NCI-H510A treated with DMSO at 0.1 percent for 48 hours (cell line): ENCODE measurements at places on chromosomes 7 and 10.

- no peak for DNase-seq
Observed at GRCh38 chr10:91061187-91061586, 140.3 kb upstream of the ANKRD1 start.

DNA sequence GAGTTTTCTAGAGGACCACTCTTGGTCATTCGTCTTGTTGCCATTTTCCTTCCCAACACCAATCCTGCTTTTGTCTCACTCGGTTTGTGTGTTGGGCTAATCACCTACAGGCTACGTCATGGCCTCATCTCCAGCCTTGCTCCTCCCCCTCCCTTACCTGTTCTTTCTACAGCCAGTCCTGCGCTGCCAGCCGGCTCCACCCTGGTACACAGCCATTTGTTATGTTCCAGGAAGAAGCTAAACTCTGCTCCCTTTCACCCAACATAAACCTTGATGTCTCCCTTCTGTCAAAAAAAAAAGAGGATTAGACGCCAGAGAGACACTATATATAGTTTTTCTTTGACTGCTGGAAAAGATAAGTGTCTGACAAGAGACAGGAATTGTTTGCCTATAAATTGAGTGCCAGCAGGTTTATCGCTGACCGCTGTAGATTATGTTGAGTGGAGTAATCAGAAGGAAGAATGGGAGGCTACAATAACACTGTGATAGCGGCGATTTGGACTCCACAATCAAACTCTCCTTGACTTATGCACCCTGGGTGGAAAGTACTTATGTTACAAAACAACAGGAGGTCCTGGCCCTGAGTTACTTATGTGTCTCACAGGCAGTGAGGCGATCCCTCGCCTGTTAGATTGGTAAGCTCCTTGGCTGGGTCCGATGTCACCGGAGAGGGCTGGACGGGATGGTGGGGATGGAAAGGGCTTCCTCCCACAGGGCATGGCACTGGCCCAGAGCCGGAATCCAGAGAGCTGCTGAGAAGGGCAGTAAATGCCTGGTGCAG, 171.3 kb upstream of the BMPER start:
- DNase-seq: peak; percentile 87

- DNase-seq: no peak
Observed at GRCh38 chr7:50405221-50405620, 44.9 kb downstream of the FIGNL1 start.

DNA sequence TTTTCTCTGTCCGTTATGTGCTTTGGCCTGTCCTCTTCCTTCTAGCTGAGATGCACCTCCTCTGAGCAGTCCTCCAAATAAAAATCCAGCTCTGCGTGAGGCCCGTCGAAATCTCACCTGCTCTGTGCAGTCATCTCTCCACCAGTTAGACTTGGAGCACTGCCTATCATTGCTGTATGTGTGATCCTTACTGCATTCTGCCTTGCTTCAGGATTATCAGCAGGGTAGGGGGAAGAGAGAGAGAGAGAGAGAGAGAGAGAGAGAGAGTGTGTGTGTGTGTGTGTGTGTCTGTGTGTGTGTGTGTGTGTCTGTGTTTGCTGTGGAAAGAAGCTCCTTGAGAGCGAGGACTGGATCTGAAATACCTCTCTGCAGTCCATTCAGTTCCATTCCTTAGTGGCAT, 129.4 kb downstream of the CCNY start:
- no peak for DNase-seq

DNA sequence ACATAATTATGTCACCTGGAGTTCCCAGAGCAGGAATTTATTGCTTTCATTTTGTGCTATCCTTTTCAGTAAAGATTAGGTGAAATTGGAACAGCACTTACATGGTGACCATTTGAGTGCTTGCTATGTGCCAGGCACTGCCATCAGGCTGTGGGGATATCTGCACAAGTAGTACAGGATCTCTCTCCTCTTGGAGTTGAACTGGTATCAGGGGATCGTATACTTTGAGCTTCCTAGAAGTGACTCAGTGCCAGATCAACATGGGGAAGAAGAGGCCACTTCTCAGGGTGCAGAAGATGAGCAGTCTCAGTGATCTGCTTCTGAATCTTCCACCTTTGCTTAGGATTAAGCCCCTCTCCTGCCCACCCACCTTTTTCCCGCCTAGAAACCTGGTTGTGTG, 29.5 kb downstream of the SGPL1 start:
- no peak for DNase-seq

GRCh38 chr10:73088304-73088703, 8.4 kb downstream of the P4HA1 start:
- no peak for DNase-seq

- DNase-seq: peak; percentile 48
Observed at GRCh38 chr7:47647181-47647917, 65.4 kb upstream of the TNS3 start.

- DNase-seq: no peak
Observed at GRCh38 chr10:110700947-110701616, 56.9 kb downstream of the RBM20 start.

DNA sequence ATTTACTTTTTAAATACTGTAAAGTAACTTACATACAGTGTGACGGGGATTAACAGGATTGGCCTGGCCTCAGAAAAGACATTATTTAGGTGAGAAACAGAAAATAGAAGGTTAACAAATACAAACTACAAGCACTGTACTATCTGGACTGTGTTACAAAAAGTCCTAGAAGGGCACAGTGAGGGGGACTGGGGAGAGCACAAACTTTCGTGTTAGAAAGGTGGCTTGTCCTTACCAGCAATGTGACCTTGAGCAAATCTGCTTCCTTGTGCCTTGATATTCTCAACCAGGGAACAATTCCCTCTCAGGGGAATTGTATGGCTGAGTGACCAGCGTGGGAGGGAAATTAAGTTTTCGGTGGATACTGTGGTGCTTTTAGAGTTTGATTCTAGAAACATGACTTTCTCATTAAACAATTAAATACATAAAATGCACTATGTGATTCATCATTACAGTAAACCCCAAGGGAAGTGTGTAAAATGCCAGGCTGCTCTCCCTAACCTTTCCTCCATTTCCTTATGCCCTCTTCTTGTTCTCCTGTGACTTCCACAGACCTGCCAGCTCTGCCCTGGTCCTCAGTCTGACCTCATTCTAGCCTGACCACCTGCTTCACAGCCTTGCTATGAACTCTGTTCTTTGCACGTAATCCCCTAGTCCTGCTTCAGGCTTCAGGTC, 57.7 kb downstream of the OSBPL3 start:
- no peak for DNase-seq

DNA sequence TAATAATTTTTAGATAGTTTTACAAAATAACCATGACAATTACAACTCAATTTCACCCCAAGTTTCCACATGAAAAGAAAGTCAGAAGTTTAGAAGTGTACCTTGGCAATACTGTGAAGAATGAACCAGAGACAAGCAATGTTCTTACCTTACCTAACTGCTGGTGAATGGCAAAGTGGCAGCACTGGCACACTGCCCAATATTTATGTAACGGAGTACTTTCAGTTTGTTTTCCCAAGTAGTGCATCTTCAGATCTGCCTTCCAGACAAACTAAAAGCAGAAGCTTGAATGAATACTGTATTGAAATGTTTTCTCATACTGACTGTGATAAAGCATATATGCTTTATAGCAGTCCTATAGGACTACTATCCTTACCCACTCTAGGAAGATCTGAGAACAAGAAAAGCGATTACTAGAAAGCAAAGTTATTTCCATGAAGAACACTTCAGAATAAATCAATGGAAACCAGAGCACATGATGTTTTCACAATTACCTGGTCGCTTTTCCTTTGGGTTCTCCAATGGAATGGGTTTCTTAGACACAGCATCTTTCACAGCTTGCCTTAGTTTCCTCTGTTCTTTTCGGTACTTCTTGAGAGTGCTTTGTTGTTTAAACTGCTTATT, 1.5 kb downstream of the NOC3L start:
- peak; percentile 11 for DNase-seq

- DNase-seq: no peak
Observed at GRCh38 chr10:118818621-118819221, 64.0 kb upstream of the CACUL1 start.

GRCh38 chr7:111568419-111568818, 6.1 kb upstream of the IMMP2L start:
- no peak for DNase-seq

GRCh38 chr7:494259-494687, 25.4 kb downstream of the PDGFA start:
- DNase-seq: no peak

- DNase-seq: peak; percentile 3
Observed at GRCh38 chr7:82726038-82726800, 282.6 kb upstream of the CACNA2D1 start.

- DNase-seq: no peak
Observed at GRCh38 chr7:12861070-12861469, 173.6 kb downstream of the ARL4A start.

GRCh38 chr10:108787932-108788331, 1135.4 kb downstream of the XPNPEP1 start:
- DNase-seq: no peak

GRCh38 chr10:62038609-62039190, 137.2 kb downstream of the ARID5B start:
- peak; percentile 53 for DNase-seq

DNA sequence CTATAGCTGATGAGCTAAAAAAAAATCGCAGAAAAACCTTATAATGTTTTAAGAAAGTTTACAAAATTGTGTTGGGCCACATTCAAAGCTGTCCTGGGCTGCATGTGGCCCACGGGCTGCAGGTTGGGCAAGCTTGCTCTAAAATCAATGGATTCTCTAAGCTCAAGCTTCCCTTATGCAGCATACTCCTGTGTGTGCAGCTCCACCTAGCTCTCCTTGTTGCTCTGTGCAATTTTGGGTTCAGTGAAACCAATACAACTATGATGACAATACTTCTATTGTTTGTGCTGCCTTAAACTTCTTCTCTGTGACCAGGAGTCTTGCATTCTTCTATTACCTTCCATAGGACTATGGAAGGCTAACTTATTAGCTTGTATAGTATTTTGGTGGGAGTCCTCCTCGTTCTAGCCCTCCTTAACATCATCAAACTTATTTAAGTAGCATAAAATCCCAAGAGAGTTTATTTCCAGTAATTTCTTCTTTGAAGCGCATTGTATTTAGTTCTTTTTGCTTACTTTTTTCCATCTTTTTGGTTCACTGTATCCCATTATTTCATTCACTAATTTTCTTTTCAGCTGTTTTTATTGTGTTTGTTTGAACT, 170.9 kb upstream of the SMIM30 start:
- peak; percentile 1 for DNase-seq

DNA sequence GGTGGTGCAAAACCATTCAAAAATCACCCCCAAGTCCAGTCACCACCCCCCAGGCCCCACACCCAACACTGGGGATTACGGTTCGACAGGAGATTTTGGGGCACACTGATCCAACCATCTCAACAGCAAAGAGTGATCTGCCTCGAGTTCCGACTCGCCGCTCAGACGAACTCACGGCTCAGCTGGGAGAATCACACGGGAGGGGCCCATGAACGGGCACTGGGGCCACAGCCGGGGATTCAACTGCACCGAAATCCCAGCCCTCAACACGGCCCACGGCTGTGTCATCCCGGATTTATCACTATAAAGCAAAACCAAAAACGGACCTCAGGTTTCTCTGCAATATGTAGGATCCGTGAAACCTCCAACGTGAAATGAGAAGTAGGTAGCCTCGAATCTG, 460.0 kb downstream of the DNAJB6 start:
- no peak for DNase-seq

DNA sequence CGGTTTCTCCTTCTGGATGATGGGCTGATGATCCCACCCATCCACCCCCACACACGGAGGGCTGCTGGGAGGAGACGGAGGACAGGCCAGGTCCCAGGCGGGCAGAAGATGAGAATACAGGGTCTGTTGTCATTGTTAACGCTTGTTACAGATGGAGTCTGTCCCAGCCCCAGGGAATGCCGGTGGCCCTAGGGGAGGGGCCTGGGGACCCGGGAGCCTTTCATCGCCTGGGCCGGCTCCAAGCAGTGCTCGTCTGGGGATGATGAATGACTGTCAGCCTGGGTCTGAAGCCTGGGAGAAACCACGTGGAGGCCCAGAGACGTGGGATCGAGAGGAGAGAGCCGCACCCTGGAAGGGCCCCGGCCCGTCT, 69.2 kb downstream of the UNCX start:
- no peak for DNase-seq

GRCh38 chr7:76142861-76143260, 58.8 kb upstream of the SRRM3 start:
- no peak for DNase-seq

DNA sequence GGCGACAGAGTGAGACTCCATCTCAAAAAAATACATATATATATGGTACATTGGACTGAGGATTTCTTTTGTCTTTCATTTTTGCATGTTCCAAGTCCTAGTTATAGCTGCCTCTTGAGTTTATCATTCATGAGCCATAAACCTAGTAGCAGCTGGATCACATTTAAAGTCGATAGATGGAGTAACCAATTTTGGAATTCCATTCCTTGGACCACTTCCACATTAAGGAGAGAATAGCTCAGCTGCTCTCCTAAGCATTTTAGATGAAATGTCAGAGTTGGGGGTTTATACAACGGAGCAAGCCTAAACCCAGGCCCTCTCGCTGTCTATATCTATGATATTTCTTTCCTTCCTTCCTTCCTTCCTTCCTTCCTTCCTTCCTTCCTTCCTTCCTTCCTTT, 141.2 kb downstream of the LYZL1 start:
- DNase-seq: no peak
